ENCODE measurements at places on chromosomes 16 and 17.

DNA sequence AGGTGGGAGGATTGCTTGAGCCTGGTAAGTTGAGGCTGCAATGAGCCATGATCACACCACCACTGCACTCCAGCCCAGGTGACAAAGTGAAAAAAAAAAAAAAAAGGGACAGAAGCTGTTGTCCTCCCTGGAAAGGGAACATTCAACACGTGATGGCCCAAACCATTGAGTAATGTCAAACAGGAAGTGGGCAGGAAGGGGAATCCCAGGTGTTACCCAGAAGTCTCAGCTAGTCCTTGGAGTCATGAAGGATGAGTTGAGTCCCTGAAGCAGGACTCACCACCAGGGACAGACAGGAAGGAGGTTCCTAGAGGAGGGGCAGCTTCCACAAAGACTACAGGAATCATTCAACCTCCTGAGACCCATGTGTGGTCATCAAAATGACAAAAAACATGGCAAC is 19.8 kb upstream of the CMIP start:
- no peak for DNase-seq

GRCh38 chr17:7538891-7539545 is 9.8 kb upstream of the TNFSF12 start:
- no peak for DNase-seq

DNA sequence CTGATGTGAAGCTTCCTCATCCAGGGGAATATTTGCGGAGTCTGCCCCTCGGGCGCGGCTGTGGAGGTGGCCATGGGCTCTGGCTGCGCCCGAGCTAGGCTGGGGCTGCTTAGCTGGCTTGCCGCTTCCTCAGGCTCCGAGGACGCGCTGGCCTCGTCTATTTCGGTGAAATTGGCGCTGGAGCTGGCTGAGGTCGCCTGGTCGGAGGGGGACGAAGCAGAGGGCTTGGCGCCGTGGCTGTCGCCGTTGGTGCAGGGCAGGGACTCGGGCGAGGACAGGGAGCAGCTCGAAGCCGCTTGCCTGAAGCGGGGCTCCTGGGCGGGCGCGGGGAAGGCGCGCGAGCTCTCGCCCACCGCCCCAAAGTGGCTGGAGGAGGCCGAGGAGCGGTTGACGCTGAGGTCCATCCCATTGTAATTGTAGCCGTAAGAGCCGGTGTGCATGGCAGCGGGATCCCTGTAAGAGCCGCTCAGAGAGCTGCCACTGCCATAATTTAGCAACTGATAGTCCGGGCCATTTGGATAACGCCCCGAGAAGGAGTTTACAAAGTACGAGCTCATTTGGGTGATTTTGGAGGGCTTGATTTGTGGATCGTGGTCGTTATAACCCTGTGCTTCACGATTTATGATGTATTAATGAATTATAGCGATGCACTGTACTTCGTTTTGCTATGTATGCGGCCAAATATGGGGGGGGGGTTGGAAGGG is at the start of gene HOXB5:
Gene HOXB5 (minus strand): TSS at position 654 of the 704 bp plus-strand sequence. CDS start 97 bp downstream, at position 557.
- no peak for DNase-seq

GRCh38 chr16:30112197-30113030 is 923 bp downstream of the GDPD3 start:
- no peak for DNase-seq

- DNase-seq, result no peak
These were observed 248.9 kb upstream of the TNRC6C start for GRCh38 chr17:77709594-77709993.

DNA sequence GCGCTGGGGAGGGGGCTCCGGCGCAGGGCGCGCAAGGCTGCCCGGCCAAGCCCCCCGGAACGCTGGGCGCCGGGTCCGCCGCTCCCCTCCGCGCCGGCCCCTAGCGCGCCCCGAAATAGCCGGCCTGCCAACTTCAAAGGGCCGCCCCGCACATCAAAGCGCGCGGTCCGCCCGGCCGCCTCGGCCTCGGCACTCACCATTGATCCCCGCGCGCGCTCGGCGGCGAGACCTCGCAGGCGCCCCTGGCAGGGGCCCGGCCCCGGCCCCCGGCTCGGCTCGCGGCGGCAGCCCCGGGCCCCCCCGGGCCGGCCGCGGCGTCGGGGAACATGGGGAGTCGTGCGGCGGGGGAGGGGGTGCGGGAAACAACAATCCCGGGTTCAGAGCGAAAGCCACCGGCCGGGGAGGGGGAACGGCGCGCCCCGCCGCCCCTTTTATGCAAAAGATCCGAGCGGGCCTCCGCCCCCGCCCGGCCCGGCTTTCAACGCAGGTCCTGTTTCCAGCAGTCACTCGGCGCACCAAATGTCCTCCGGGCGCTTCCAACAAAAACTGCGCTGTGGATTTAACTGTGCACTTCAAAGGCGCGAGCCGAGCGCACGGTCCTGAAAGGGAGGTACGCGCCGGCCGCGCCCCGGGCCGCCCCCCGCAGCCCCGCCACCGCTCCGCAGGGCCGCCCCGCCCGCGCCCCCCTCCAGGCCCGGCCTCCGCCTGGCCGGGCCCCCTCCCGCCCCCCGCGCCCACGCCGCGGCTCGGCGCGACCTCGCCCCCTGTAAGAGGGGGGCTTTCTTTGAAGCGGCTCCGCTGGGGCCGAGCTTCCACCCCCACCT is 608 bp downstream of the AXIN2 start:
- DNase-seq, result peak; percentile 63

DNA sequence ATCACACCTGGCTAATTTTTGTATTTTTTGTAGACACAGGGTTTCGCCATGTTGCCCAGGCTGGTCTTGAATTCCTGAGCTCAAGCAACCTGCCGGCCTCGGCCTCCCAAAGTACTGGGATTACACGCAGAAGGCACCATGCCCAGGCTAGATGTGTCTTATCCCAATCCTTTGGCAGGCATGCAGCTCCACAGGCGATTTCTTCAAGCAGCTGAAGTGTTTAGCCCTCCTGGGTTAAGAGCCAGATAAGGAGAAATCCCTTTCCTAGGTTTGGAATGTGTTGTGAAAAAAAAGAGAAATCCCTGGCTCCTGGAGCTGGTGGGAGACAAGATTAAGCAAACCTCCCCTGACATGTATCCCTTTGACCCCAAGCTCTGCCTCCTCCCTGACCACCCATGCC is 2.1 kb upstream of the NHERF1 start:
- DNase-seq, result no peak

DNA sequence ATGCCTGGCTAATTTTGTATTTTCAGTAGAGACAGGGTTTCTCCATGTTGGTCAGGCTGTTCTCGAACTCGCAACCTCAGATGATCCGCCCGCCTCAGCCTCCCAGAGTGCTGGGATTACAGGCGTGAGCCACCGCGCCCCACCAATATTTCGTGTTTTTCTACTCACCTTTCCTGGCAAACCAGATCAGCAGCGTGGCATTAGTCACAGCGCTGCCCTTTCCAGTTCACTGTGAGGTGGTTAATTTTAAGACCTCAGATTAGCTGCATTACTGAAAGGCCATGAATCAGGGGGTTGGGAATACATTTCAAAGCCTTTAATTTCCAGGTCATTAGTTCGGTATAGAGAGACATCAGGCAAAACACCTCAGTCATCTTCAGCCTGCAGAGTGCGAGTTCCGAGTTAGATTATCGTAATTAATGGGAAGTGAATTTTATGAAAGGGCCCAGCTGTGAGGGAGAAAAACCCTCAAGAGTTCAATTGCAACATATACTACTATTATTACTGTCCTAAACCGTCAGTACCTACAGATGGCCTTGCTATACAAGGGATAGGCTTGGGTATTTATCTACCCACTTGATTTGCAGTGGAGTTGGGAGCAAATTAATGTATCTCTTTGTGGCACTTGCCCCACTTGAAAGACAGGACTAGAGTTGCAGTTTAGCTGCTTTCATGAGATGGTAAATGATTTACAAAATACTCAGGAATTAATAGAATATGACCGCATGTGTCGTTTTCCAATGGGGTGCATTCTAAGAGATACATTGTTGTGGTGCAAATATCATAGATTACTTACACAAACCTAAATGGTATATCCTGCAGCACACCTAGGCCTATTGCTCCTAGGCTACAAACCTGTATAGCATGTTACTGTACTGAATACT is 2.1 kb upstream of the USP32 start:
- no peak for DNase-seq

- no peak for DNase-seq
These were observed 134.4 kb downstream of the ZFHX3 start for GRCh38 chr16:72913551-72913950.

GRCh38 chr16:65546353-65546791 is 424.5 kb upstream of the CDH11 start:
- DNase-seq, result no peak

- no peak for DNase-seq
These were observed 1.6 kb upstream of the ZG16B start for GRCh38 chr16:2828521-2828840.

GRCh38 chr17:44969144-44969780 is 1.2 kb upstream of the C1QL1 start:
- DNase-seq, result no peak

GRCh38 chr16:54284319-54284930 is 2.2 kb downstream of the IRX3 start:
- DNase-seq, result peak; percentile 32

DNA sequence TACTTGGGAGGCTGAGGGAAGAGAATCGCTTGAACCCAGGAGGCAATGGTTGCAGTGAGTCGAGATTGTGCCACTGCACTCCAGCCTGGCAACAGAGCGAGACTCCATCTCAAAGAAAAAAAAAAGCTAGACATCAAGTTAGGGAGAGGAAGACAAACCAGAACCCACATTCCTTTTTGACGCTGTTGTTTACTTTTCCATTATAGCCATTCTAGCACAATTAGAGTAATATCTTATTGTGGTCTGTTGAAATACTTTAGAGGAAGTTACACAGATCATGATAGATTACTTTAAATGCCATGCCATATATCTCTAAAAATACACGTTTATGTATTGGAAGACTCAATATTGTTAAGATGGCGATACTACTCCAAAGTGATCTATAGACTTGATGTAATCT is 16.5 kb upstream of the ABCC1 start:
- no peak for DNase-seq

- DNase-seq, result no peak
These were observed 21.4 kb downstream of the CDRT4 start for GRCh38 chr17:15446036-15446435.

DNA sequence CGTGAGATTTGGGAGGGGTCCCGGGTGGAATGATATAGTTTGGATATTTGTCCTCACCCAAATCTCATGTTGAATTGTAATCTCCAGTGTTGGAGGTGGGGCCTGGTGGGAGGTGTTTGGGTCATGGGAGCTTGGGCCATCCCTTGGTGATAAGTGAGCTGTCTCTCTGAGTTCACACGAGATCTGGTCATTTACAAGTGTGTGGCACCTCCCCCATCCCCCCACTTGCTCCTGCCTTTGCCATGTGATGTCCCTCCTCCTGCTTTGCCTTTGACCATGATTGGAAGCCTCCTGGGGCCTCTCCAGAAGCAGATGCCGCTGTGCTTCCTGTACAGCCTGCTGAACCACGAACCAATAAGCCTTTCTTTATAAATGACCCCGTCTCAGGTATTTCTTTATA is 21.3 kb upstream of the BAIAP2 start:
- no peak for DNase-seq

GRCh38 chr16:12225806-12226465 is 249.4 kb downstream of the SNX29 start:
- DNase-seq, result peak; percentile 74

- no peak for DNase-seq
These were observed 361.6 kb downstream of the GRIN2A start for GRCh38 chr16:9820476-9821246.

DNA sequence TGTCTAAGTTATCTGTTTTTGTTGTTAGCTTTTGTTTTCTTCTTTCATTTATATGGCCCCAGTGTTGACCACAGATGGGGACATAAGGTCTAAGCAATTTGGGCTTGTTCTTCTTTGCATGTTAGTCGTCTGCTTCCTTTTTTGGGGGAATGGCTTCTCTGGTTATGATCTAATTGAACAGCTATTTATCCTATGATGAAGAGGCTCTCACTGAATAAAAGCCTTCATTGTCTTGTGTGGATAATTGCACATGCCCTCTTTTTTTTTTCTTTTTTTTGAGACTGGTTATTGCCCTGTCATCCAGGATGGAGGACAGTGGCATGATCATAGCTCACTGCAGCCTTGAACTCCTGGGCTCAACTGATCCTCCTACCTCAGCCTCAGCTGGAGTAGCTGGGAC is 13.7 kb downstream of the SMARCE1 start:
- DNase-seq, result no peak

- no peak for DNase-seq
These were observed 139.5 kb downstream of the CYLD start for GRCh38 chr16:50881331-50881830.

DNA sequence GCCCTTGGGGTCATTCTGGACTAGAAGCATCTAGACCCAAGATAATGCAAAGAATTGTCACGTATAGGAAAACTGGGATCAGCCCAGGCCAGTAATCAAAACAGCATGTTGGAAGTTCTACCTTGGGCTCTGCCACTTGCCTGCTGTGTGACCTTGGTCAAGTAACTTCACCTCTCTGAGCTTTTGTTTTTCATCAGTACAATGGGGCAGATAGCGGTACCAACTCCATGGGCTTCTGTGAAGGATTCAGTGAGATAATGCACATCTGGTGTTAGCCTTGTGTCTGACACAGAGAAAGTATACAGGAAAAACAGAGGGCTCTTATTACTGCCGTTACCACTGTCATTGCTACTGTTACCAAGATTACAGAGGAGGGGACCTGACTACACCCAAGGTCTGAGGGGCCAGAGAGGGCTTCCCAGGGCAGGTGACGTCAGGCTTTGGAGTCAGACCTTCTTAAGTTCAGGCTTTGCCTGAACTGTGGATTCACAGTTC is 24.6 kb downstream of the CMIP start:
- no peak for DNase-seq

DNA sequence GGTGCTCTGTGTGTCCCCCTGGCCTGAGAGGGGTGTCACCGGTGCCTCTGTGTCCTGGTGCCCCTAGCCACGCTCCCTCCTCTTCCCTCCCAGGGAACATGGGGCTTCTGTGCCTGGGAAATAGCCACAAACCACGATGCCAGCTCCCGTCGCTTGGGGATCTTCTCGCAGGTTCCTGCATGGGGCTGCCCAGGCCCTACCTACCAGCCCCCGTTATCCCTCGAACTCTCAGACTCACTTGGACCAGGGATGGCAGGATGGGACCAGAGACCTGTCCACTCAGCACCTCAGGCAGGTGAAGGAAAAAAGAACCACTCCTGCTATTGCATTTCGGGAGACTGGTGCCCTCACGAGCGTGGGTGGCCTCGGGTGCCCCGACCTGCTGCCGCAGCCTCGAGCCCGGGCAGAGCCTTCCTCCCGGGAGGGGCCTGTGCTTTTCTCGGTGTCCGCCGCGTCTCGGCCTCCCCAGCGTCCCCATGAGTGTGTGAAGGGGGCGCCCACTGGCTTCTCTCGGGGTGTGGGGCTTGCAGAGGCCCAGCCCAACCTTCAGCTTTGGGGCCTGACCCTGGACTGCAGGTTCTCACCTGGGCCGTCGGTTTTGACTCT is 41.0 kb upstream of the GNG13 start:
- no peak for DNase-seq

- no peak for DNase-seq
These were observed 31.1 kb upstream of the CARMIL2 start for GRCh38 chr16:67613808-67614207.

DNA sequence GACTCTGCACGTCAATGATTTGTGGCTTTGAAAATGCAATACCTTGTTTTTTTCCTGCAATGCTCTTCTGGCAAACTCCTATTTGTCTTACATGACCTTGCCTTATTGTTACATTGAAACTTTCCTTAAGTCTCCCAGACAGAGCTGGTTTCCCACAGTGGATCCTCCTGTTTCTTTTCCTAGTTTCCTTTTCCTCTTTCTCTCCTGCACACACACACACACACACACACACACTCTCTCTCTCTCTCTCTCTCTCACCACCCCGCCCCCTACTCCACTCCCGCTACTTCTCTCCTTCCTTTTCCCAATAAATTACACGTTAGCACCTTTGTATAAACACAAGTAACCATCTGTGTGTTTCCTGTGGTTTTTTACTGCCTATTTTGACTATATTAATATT is 2.3 kb downstream of the ORC6 start:
- DNase-seq, result no peak

- DNase-seq, result no peak
These were observed 11.6 kb downstream of the SLC25A10 start for GRCh38 chr17:81723651-81724209.
